ENCODE measurements at places on chromosomes 6 and 20. TPM values are rescaled to one million over a fixed set of nuclear protein-coding genes. Genes with fewer than 3 reads are reported as not detected.
A peak's percentile ranks its signal among the peaks of the same experiment; 100 is the strongest.

ESR1 gene
- not detected for total RNA-seq

ECI2 gene
- total RNA-seq = 58.2 TPM

HCK gene
- total RNA-seq = 0.70 TPM

CFAP206 gene
- total RNA-seq = 0.11 TPM

VSX1 gene
- total RNA-seq = not detected

SLC12A5 gene
- total RNA-seq = 5.0 TPM

CLPSL1 gene
- total RNA-seq = not detected

SH3BGRL2 gene
- 23.0 TPM for total RNA-seq

DST gene
- total RNA-seq = 176 TPM

DNA sequence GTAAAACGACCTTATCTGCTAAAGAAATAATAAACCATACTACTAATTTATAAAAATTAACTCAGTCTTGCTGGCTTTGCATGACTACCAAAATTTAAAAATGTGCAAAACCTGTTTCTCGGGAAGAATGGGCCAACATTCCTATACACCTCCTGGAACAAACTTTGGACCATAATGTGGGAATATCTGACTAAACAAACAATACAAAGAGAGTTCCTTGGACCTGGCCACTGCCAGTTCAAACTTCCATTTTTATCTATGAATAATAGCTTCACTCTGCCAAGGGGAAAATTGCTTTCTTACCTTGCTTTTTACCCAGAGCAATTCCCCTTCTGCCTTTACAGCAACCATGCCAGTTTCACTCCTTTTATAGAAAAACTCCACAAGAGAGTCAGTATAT lies 38.7 kb upstream of the POU5F1 start:
- DNase-seq = no peak

DNA sequence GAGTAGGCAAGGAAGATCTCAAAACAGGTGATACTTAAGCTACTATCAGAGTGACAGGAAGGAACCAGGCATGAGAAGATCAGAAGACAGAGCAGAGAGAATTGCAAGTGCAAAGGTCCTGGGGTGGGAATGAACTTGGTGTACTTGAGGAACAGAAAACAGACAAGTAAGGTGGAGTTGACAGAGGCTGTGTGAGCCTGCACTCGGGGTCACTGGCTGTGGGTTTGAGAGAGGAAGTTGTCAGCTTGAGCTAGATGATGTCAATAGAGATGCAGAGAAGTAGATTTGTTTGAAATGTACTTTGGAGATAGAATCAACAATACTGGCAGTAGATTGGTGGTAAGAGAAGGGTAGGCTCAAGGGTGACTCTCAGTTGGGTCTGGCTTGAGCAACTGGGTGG lies 209.5 kb downstream of the CLIC5 start:
- DNase-seq = no peak

DNA sequence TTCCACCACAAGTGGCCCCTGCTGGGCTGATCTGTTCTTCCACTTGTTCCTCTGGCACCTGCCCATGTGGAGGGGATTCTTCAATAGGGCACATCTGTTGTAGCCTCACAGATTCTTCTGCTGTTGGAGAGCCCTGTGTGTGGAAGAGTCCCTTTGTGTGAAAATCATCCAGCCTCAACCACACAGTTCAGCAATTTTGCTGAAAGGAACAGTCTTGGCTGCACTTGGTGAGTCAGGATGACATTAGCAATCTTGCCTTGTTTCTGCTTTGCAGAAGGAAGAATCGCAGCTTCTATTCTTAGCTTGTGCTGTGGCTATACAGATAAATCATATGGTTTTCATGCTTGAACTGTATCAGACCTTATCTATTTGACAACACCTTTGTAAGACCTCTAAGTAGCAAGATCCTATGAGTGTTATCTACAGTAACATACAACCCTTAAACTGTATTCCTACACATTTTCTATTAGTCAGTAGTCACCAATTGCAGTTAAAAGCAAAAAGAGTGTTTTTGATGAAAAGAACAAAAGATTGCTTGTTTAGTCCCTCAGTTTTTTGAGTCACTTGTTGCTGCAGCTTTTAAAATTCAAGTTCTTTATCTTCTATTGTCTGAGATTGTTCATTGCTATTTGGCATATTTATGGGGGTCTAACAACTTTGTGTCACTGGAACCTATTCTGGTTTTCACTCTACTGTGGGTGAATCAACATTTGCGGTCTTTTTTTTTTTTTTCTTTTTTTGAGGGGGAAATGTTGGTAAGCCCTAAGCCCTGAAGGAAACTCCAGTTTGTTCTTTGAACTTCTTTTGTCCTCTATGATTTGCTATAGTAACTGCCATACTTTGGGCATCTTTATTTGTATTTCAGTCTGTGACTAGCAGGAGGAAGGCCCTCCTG lies 231.6 kb downstream of the TFAP2B start:
- no peak for DNase-seq

DNA sequence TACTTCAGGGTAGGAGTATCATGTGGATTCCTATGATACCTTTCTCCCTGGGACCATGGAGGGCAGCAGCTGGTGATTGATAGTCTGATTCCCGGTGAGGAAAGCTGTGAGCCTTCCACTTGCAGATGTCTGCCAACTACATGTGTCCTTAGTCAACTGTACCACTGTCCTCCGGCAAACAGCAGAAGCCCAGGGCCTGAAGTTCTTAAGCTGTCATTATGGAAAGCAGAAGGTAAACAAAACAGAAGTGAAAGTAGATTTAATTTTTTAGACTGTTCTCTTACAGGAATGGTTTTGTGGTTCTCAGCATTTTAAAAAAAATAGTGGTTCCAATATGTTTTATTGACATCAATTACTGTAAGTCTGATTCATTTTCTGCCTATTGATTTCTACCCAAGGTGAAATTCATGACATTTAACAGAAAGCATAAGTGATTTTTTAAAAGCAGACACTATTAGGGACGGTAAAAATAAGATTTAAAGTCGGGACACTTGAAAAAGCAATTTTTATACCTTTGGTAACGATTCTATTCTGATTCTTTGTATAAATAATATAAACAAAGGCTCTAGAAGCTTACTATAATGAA lies 36.6 kb downstream of the PTPN1 start:
- no peak for DNase-seq

- peak; percentile 77 for DNase-seq
Measured at GRCh38 chr20:37243076-37243936, 18.3 kb downstream of the GHRH start.

- no peak for DNase-seq
Measured at GRCh38 chr6:118677193-118677592, 25.8 kb upstream of the CEP85L start.

DNA sequence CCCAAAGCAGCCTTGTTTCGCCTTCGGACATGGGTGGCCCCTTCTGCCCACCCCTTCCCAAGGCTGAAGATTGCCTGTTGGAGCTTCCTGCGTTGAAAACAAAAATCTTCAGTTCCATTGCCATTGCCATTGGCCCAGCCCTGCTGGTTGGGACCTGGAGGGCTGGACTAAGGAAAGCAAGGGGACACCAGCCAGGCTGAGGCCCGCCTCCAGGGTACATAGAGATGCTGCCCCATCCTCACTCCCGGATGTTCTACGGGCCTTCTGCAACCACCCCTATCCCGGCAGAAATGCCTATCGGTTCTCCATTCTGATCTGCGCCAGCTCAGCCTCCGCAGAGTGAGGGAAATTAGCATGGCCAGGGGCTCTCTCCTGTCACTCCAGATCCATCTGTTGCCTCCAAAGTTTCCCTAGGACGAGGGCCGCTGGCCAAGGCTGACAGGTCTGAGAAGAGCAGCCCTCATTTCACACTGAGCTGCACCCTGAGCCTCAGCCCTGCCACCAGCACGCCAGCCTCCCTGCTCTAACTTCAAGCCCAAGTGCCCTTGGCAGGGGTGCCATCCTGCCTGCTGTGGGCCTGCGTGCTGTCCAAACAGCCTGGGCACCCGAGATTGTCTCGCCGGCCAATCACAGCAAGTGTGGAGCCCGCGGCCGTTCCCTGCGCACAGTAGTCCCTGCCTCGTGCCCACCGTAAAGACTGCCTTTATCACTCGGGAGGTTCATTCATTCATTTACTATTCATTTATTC lies 13.4 kb upstream of the STX16 start:
- DNase-seq = no peak

DNA sequence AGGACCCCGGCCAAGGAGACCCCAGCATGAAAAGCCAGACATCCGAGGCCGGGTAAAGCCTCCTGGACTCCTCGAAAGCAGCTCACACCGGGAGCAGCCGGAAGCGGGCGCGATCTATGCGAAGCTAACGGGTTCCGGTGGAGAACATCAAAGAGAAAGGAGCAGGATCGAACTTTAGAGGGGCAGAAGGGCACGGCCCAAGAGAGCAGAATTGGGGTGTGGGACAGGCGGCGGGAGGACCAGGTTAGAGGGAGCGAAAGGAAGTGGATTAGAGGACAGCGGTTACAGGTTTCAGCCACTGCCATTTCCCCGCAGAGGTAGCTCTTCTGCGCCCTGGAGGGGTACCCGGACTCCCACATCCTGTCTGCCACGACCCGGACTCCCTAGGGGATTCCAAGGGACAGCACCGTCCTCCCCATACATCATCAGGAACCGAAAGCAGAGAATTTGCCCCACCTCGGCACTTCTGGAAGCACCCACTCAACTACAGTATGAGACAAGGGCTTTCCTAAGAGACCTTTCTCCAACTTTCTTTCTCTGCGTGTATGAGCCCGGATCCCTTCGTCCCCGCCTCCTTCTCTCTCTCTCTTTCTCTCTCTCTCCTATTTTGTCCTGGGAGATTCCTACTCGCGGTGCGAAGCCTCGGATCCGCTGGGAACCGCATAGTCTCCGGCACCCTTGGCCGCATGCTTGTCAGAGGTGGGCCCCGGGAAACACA lies 507 bp upstream of the VGLL2 start:
- DNase-seq = peak; percentile 67

- no peak for DNase-seq
Measured at GRCh38 chr6:69894578-69895347, 28.4 kb downstream of the COL19A1 start.

DNA sequence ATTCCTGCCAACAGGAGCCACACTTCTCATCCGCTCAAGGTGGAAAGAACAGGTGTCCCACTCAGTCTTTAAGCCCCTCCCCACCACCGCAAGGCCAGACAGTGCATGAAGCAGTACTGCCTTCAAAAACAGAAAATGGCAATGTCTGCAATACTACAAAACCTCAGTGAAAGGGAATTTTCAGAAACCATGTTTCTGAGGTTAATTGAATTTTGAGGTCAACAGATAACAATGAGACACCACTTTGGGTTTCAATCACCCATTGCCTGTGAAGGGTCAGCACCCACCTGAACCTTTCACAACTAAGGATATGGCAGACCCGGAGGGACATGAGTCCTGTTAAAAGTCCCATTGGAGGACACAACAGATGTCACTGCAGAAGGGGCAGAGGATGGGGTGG lies 13.0 kb downstream of the ZC3H12D start:
- DNase-seq = no peak

DNA sequence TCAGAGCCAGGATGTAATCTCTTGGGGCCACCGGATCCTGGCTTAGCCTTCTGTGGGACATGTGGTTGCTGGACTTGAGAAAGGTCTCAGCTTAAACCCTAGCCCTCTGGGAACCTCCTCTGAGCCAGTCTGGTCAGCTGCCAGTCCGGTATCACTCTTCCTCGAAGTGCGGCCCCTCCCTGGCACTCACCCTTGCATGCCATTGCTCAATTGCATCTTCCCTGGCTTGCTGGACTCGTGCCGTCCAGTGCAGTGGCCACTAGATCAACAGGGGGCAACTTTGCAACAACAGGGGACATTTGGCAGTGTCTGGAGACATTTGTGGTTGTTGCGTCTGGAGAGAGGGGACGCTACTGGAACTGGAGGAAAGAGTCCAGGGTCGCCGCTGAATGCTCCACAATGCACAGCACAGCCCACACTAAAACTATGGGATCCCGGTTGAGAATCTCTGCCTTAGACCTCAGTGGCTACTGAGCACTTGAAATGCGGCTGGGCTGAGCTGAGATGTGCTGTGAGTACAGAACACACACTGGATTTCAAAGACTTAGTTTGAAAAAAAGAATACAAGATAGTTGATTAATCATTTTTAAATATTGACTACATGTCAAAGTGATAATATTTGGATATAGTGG lies 152.1 kb downstream of the TFAP2C start:
- DNase-seq = no peak

- DNase-seq = peak; percentile 85
Measured at GRCh38 chr20:63309261-63310071, 16.5 kb downstream of the COL20A1 start.

- no peak for DNase-seq
Measured at GRCh38 chr6:8809662-8810061, 374.3 kb upstream of the SLC35B3 start.

DNA sequence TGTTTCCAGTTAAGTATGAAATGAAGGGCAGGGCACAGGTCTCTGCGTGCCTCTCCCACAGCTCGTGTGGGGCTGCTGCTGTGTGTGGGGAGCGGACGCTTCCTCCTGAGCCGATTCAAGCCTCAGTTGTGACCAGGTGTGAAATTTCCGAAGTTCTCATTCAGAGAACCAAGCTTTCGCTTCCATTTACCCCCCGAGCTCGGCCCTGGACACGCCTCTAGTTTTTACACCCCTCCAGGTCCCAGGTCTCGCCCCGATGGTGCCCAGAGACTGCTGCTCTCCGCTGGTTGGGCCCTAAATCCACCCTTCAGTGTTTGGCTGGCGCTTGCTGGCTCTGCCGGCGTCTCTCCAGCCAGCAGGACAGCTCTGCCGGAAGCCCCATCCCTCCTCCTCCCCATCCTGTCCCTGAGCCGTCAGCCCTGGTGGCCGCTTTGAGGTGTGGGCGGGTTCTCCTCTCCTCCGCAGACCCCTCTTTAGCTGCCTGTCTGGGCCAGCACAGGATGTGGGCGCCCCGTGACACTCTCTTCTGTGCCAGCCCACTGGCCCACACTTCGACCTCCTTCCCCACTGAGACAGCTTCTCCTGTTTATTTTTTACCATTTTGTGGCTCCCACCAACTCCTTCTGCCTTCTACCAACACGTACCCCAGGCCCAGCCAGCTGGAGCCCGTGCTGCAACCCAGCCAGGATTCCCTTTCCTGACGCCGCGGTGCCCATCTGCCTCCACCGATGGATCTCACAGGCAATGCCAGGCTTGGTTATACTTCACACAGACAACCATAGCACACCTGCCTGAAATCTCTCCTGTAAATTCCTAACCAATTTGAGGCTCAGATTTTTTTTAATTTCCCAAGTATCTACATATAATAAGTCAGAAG lies 142.8 kb downstream of the DLL1 start:
- DNase-seq = peak; percentile 82

GRCh38 chr6:8435845-8436168 lies 462 bp upstream of the SLC35B3 start:
- DNase-seq = no peak

DNA sequence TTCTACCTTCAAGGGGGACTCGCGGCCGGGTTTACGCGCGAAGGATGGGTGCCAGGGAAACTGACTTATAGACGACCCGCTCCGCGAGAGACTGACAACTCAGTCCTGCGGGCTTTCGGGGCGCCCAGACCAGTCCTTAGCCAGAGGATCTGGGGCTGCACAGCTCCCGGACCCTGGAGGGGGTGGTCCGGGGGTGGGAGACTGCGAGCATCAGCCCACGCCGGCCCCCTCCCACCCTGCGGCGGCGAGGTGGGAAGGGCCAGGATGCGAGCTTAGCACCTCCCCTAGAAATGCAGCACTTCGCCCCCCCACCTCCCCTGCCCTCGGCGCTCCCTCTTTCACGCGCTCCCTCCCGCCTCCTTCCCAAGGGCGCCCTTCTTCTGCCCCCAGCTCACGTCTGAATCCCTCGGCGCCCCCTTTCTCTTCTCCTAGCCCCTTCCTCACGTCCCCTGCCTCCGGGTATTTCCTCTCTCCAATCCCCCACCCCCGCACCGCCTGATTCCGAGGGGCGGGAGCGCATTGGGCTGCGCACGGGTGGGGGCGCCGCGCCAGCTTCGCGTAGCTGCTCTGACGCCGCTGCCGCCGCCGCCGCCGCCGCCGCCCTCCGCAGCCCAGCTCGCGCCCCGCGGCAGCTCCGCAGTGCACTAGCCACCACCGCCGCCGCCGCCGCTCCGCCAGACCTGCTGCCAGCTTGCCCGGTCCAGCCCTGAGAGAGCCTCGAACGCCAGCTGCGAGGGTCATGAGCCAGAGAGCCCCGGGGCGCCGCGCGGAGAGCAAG lies at the start of gene SLC32A1:
SLC32A1 (plus strand) TSS at position 639 of the 778 bp plus-strand sequence. CDS start 239 bp downstream, outside the sequence.
- DNase-seq = peak; percentile 75
